ENCODE measurements at places on chromosomes 11 and 22. TPM values are rescaled to one million over a fixed set of nuclear protein-coding genes. Genes with fewer than 3 reads are reported as not detected.

GRCh38 chr11:120718171-120718570 lies 206.6 kb downstream of the GRIK4 start:
- H3K4me1 ChIP-seq, result no peaks in the 10 kb centered on the region
- no peak overlapping the region for H3K4me3 ChIP-seq
- no peak overlapping the region for H3K27ac ChIP-seq
- no peaks in the 10 kb centered on the region for H3K27me3 ChIP-seq
- DNase-seq, result no peak
- H3K36me3 ChIP-seq, result no peaks in the 10 kb centered on the region

- H3K27me3 ChIP-seq, result no peaks in the 10 kb centered on the region
- H3K36me3 ChIP-seq, result peaks cover 98% of the 10 kb centered on the region
- no peak overlapping the region for H3K4me3 ChIP-seq
- no peaks in the 10 kb centered on the region for H3K4me1 ChIP-seq
Measured at GRCh38 chr11:118370774-118371173, 11.4 kb downstream of the UBE4A start.

- no peak overlapping the region for H3K4me3 ChIP-seq
- no peak for DNase-seq
- no peak overlapping the region for H3K27ac ChIP-seq
- H3K4me1 ChIP-seq, result no peaks in the 10 kb centered on the region
Measured at GRCh38 chr11:45028911-45029682, 78.4 kb upstream of the TP53I11 start.

DNA sequence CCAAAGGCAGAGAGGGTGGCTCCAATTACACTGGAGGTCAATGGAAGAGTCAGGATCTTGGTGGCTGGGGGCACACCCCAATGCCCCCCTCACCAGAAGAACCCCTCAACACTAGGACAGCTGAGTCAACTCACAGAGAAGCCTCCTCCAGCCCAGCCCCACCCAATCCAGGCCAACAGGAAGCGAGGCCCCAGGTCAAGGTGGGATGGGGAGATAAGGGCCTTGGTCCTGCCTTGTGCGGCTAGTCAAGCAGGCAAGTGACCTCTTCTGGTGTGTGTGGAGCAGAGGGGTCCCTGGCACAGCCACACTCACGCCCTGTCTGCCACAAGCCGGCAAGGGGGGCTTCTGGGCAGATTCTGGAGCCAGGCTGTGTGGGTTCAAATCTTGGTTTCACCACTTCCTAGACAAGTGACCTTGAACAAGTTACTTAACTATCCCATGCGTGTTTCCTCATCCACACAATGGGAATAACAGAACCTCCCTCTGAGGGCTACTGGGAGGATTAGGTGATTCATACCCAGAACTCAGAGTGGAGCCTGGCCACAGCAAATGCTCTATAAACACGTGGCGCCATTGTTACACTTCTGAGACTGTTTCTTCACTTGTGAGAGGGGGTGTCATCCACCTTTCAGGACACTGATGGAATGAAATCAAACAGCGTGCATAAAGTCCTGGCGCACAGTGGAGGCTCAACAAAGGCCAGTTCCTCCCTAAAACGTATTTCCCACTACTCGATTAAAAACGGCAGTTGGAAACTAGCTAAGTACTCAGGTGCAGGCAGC lies 3.2 kb downstream of the TTLL12 start:
- no peaks in the 10 kb centered on the region for H3K27me3 ChIP-seq
- no peak overlapping the region for H3K27ac ChIP-seq
- no peak for DNase-seq
- H3K4me1 ChIP-seq, result peaks cover 21% of the 10 kb centered on the region
- no peak overlapping the region for H3K4me3 ChIP-seq
- H3K36me3 ChIP-seq, result no peaks in the 10 kb centered on the region

DNA sequence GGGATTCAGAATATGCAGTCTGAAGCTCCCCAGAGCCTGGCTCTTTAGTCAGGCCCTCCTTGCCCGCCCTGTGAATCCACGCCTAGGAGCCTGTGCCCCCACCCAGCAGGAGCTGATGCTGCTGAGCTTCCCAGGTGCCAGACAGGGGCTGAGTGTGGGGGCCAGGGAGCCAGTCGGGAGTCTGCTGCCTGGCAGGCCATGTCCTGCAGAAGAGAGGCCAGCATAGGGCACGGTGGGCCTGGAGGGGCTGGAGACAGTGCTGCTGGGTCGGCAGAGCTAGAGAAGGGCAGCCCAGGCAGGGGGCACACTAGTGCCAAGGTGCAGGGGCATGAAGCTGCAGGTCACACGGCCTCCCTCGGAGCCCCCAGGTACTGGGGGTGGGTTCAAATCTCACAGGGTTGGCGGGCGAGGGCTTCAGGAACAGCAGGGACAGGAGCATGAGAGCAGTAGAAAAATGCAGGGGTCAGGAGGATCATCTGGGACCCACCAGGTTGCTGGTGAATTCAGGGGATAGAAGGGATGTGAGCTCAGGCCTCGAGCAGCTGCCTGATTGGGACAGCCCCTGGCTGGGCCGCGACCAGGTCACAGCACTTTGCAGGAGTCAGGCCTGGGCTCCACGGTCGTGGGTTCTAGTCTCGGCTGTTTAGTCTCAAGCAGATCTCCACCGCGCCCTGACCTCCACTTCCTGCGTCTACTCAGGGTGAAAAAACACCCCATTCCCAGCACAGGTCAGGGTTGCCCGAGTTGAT lies 4.1 kb upstream of the SEPTIN5 start:
- H3K4me3 ChIP-seq, result no peak overlapping the region
- H3K27ac ChIP-seq, result no peak overlapping the region
- H3K27me3 ChIP-seq, result no peaks in the 10 kb centered on the region
- DNase-seq, result no peak

GRCh38 chr11:17273668-17274282 lies 2.8 kb upstream of the NUCB2 start:
- no peak overlapping the region for H3K4me3 ChIP-seq
- no peak overlapping the region for H3K27ac ChIP-seq
- H3K4me1 ChIP-seq, result peaks cover 7% of the 10 kb centered on the region
- H3K27me3 ChIP-seq, result no peaks in the 10 kb centered on the region
- no peaks in the 10 kb centered on the region for H3K36me3 ChIP-seq
- DNase-seq, result no peak

GRCh38 chr11:107705027-107705426 lies 6.8 kb downstream of the SLN start:
- H3K4me1 ChIP-seq, result no peaks in the 10 kb centered on the region
- no peak overlapping the region for H3K27ac ChIP-seq
- no peak for DNase-seq

DNA sequence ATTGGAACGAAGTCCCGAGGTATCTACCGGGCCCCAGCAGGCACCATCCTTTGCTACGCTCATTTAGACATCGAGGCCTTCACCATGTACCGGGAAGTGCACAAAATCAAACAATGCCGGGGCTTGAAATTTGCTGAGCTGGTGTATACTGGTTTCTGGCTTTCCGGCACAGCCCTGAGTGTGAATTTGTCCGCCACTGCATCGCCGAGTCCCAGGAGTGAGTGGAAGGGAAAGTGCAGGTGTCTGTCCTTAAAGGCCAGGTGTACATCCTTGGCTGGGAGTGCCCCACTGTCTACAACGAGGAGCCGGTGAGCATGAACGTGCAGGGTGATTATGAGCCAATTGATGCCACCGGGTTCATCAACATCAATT lies 158.8 kb upstream of the GUCY1A2 start:
- no peak overlapping the region for H3K27ac ChIP-seq
- DNase-seq, result no peak
- no peaks in the 10 kb centered on the region for H3K36me3 ChIP-seq
- no peak overlapping the region for H3K4me3 ChIP-seq

GRCh38 chr22:40766956-40767355 lies 52.2 kb downstream of the SLC25A17 start:
- peaks cover 21% of the 10 kb centered on the region for H3K36me3 ChIP-seq
- H3K4me1 ChIP-seq, result no peaks in the 10 kb centered on the region
- no peak overlapping the region for H3K27ac ChIP-seq
- no peaks in the 10 kb centered on the region for H3K27me3 ChIP-seq
- no peak for DNase-seq

DNA sequence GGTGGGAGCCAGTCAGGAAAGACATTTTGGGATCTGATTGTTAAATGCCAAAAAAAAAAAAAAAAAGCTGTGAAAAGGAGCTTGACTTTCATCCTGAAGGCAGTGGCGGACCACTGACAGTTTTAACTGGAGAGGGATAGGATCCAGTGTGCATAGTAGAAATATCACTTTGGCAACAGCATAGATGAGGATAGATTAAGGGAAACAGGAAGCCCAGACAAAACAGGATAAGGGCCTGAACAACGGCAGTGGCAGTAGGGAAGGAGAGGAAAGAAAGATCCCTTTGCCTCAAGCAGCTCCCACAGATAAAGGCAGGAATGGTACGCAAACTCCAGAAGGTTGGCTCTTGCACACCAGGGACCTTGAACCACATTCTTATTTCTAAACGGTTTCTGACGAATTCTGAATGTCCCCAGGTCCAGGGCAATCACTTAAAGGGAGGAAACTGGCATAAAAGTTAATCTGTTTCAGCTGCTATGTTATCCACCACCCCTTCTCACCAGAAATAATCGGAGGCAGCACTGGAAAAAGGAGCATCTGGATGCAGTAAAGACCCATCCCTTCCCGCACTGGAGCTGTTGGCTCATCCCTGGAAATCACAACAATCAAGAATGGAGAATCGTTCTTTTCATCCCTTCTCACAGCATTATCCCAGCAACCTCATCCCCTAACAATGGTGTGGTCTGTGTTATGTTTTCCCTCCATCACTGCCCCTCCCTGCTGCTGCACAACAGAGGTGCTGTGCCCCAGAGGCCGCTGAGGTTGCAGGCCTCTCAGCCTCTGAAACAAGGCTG lies 99.1 kb downstream of the GAB2 start:
- no peak overlapping the region for H3K4me3 ChIP-seq
- peak; percentile 25 for DNase-seq
- peak overlapping the region; percentile 46 for H3K27ac ChIP-seq
- H3K27me3 ChIP-seq, result no peaks in the 10 kb centered on the region

- no peak for DNase-seq
- H3K36me3 ChIP-seq, result no peaks in the 10 kb centered on the region
- H3K27ac ChIP-seq, result no peak overlapping the region
- no peaks in the 10 kb centered on the region for H3K27me3 ChIP-seq
- no peaks in the 10 kb centered on the region for H3K4me1 ChIP-seq
Measured at GRCh38 chr11:106840947-106841346, 177.3 kb downstream of the GUCY1A2 start.

GRCh38 chr11:45216031-45216430 lies 69.6 kb downstream of the PRDM11 start:
- H3K4me1 ChIP-seq, result peaks cover under 1% of the 10 kb centered on the region
- H3K27me3 ChIP-seq, result no peaks in the 10 kb centered on the region
- H3K27ac ChIP-seq, result no peak overlapping the region
- no peak for DNase-seq
- no peak overlapping the region for H3K4me3 ChIP-seq

- no peaks in the 10 kb centered on the region for H3K36me3 ChIP-seq
- H3K4me3 ChIP-seq, result no peak overlapping the region
- DNase-seq, result no peak
- no peak overlapping the region for H3K27ac ChIP-seq
- H3K4me1 ChIP-seq, result peaks cover 26% of the 10 kb centered on the region
Measured at GRCh38 chr11:126387857-126388256, 32.4 kb downstream of the ST3GAL4 start.

- no peak overlapping the region for H3K27ac ChIP-seq
- no peak for DNase-seq
- H3K4me1 ChIP-seq, result peaks cover 5% of the 10 kb centered on the region
- no peaks in the 10 kb centered on the region for H3K27me3 ChIP-seq
- H3K4me3 ChIP-seq, result no peak overlapping the region
- H3K36me3 ChIP-seq, result no peaks in the 10 kb centered on the region
Measured at GRCh38 chr11:95736355-95736754, 53.2 kb downstream of the FAM76B start.

DNA sequence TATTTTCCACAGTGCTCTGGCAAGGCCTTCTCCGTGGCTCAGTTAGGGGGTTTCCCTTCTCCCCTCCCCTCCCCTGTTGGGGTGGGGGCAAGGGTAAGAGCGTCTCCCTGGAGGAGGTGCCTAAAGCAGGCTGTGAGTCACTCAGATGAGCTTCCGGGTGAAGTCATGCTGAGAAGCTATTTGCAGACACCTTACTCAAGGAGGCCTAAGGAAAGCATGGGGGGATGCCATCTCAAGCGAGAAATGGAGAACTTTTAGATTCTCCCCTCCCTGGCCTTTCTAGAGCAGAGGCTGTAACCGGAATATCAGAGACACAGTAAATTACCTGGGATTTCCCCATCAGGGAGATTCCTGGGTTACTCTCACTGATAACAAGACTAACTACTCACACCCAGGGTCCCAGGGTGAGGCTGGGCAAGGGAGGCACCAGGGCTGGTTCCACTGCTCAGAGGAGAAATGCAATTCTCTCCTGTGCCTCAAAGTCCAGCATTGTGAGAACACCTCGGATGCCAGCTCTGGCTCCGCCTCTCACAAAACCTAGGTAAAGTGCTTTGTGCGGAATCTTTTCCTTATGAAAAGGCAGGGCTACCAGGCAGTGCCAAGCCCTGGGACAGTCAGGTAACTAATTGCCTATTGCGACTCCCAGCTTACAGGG lies 123.6 kb downstream of the ABTB2 start:
- H3K36me3 ChIP-seq, result no peaks in the 10 kb centered on the region
- no peaks in the 10 kb centered on the region for H3K4me1 ChIP-seq
- no peak overlapping the region for H3K4me3 ChIP-seq
- DNase-seq, result no peak

- peaks cover 29% of the 10 kb centered on the region for H3K4me1 ChIP-seq
- no peak overlapping the region for H3K4me3 ChIP-seq
- no peaks in the 10 kb centered on the region for H3K36me3 ChIP-seq
- DNase-seq, result peak; percentile 57
- no peaks in the 10 kb centered on the region for H3K27me3 ChIP-seq
Measured at GRCh38 chr11:83051760-83052671, 19.7 kb downstream of the RAB30 start.

- no peak overlapping the region for H3K27ac ChIP-seq
- no peak overlapping the region for H3K4me3 ChIP-seq
- no peaks in the 10 kb centered on the region for H3K36me3 ChIP-seq
- no peak for DNase-seq
- H3K27me3 ChIP-seq, result no peaks in the 10 kb centered on the region
Measured at GRCh38 chr11:92269021-92269420, 44.4 kb downstream of the FAT3 start.

GRCh38 chr11:101288392-101288791 lies 158.8 kb upstream of the PGR start:
- DNase-seq, result no peak
- no peaks in the 10 kb centered on the region for H3K27me3 ChIP-seq
- H3K4me3 ChIP-seq, result no peak overlapping the region
- H3K27ac ChIP-seq, result no peak overlapping the region

The NXPE1 gene
- not detected for polyA plus RNA-seq

The NPAS4 gene
- polyA plus RNA-seq, result 0.24 TPM

The RRAS2 gene
- polyA plus RNA-seq, result 28.3 TPM

The KIF18A gene
- 0.53 TPM for polyA plus RNA-seq

The TKFC gene
- 198 TPM for polyA plus RNA-seq

The SLC22A9 gene
- not detected for polyA plus RNA-seq
